Activated CD8-positive, alpha-beta T cell treated with anti-CD3 and anti-CD28 coated beads, Interleukin-2, amount 10 ng/mL, durations not matched to agents 7 days and 5 days (primary cell): ENCODE measurements at places on chromosomes 1 and 21. TPM values are rescaled to one million over a fixed set of nuclear protein-coding genes. Genes with fewer than 3 reads are reported as not detected.

- peaks cover 12% of the 10 kb centered on the region for H3K4me1 ChIP-seq
- peaks cover 36% of the 10 kb centered on the region for H3K36me3 ChIP-seq
Observed at GRCh38 chr1:24435782-24436365, 20.3 kb downstream of the NIPAL3 start.

The ASPM gene
- total RNA-seq: 87.5 TPM

The IFNLR1 gene
- total RNA-seq: 4.0 TPM

- no peak overlapping the region for H3K27ac ChIP-seq
- no peak for DNase-seq
- no peaks in the 10 kb centered on the region for H3K36me3 ChIP-seq
- H3K4me1 ChIP-seq: no peaks in the 10 kb centered on the region
Observed at GRCh38 chr21:44753357-44753756, 42.0 kb upstream of the TSPEAR start.

- no peaks in the 10 kb centered on the region for H3K4me1 ChIP-seq
- H3K36me3 ChIP-seq: no peaks in the 10 kb centered on the region
- H3K27ac ChIP-seq: no peak overlapping the region
- DNase-seq: no peak
- H3K4me3 ChIP-seq: no peak overlapping the region
- H3K27me3 ChIP-seq: no peaks in the 10 kb centered on the region
Observed at GRCh38 chr1:69290291-69290690, 277.4 kb upstream of the LRRC7 start.
